ENCODE measurements at places on chromosomes 4 and X. TPM values are rescaled to one million over a fixed set of nuclear protein-coding genes. Genes with fewer than 3 reads are reported as not detected.

XAGE1B gene
- total RNA-seq: not detected

CENPE gene
- total RNA-seq: 46.6 TPM

RGN gene
- not detected for total RNA-seq

DNA sequence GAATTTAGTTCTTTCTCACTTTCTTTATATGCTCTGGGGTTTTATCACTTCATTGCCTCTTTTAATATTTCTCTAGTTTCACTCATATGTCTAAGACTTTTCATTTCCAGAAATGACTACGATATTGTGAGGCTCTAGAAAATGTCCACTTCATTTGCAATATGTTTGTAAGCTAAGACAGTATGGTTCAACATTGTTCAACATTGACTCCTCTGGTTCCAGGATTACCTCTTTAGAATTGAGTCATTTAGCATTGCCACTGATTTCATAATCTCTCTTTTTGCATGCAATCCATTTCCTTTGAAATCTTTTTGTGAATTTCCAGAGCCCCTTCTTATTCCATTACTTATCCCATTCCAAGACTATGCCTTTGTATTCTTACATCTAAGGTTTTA is 32.3 kb downstream of the BBS12 start:
- no peaks in the 10 kb centered on the region for H3K36me3 ChIP-seq
- no peaks in the 10 kb centered on the region for H3K27me3 ChIP-seq
- peaks cover 35% of the 10 kb centered on the region for H3K4me1 ChIP-seq
- peak overlapping the region; percentile 96 for H3K27ac ChIP-seq

DNA sequence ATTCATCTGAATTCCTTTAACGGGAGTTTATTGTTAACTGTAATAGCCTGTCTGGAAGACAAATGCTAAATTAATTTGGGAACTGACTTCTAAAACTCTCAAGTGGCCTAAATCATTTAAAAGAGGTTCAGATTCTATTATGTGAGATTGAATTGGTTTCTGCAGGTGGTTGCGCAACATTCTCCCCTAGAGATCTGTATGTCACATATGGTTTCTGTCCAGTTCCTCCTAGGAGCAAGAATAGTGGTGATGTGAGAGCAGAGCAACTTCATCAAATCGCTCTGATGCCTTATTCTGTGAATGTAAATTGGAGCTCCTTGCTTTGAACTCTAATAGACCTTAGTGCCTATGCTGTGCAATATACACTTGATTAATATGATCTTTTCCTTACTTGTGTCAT is 144.6 kb upstream of the GPR101 start:
- no peaks in the 10 kb centered on the region for H3K27me3 ChIP-seq
- DNase-seq: no peak
- no peak overlapping the region for H3K27ac ChIP-seq
- H3K36me3 ChIP-seq: no peaks in the 10 kb centered on the region
- H3K4me1 ChIP-seq: no peaks in the 10 kb centered on the region
- H3K4me3 ChIP-seq: no peak overlapping the region

GRCh38 chrX:118496763-118497079 is 1.1 kb downstream of the DOCK11 start:
- H3K36me3 ChIP-seq: no peaks in the 10 kb centered on the region
- H3K4me1 ChIP-seq: peaks cover 4% of the 10 kb centered on the region
- peak overlapping the region; percentile 74 for H3K4me3 ChIP-seq
- H3K27me3 ChIP-seq: no peaks in the 10 kb centered on the region
- DNase-seq: no peak
- H3K27ac ChIP-seq: no peak overlapping the region

GRCh38 chrX:31272472-31272775 is 200.6 kb upstream of the FTHL17 start:
- no peaks in the 10 kb centered on the region for H3K36me3 ChIP-seq
- H3K4me1 ChIP-seq: no peaks in the 10 kb centered on the region
- no peak overlapping the region for H3K27ac ChIP-seq
- no peaks in the 10 kb centered on the region for H3K27me3 ChIP-seq

DNA sequence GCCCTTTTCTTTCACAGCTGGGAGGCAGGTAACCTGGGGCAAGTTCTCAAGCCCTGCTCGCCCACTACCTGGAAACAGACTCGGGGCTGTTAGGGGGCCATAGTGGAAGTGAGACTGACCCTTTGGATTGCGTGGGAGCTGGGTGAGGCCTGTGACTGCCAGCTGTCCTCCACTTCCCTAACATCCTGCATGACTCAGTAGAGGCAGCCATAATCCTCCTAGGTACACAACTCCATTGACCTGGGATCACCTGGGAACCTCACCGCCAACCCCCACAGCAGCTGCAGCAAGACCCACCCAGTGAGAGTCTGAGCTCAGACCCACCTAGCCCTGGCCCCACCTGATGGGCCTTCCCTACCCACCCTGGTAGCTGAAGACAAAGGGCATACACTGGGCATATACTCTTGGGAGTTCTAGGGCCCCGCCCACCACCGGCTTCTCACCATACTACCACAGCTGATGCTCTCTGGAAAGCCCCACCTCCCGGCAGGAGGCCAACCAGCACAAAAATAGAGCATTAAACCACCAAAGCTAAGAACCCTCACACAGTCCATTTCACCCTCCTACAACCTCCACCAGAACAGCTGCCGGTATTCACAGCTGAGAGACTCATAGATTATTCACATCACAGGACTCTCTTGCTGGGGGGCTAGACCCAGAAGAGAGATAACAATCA is 61.1 kb upstream of the DCTD start:
- peak; percentile 42 for DNase-seq
- H3K4me3 ChIP-seq: no peak overlapping the region
- H3K4me1 ChIP-seq: peaks cover 50% of the 10 kb centered on the region
- H3K27me3 ChIP-seq: no peaks in the 10 kb centered on the region
- H3K27ac ChIP-seq: peak overlapping the region; percentile 36
- no peaks in the 10 kb centered on the region for H3K36me3 ChIP-seq

- DNase-seq: peak; percentile 93
- H3K27ac ChIP-seq: no peak overlapping the region
- peaks cover 32% of the 10 kb centered on the region for H3K4me1 ChIP-seq
- H3K4me3 ChIP-seq: no peak overlapping the region
Observed at GRCh38 chrX:150200820-150201287, 162.3 kb upstream of the MAMLD1 start.

- no peak overlapping the region for H3K4me3 ChIP-seq
- H3K36me3 ChIP-seq: no peaks in the 10 kb centered on the region
- H3K27me3 ChIP-seq: no peaks in the 10 kb centered on the region
Observed at GRCh38 chr4:1600811-1601532, 83.1 kb downstream of the FAM53A start.

- peak; percentile 70 for DNase-seq
- H3K4me1 ChIP-seq: peaks cover 13% of the 10 kb centered on the region
- no peaks in the 10 kb centered on the region for H3K36me3 ChIP-seq
- H3K27ac ChIP-seq: no peak overlapping the region
- no peaks in the 10 kb centered on the region for H3K27me3 ChIP-seq
Observed at GRCh38 chr4:139656614-139657486, 8.8 kb upstream of the MGST2 start.

- H3K4me1 ChIP-seq: peaks cover 13% of the 10 kb centered on the region
- no peak for DNase-seq
- H3K27me3 ChIP-seq: no peaks in the 10 kb centered on the region
- H3K36me3 ChIP-seq: peaks cover 11% of the 10 kb centered on the region
Observed at GRCh38 chr4:109436504-109436903, 2.9 kb downstream of the SEC24B start.
